ENCODE measurements at places on chromosomes 2 and 18.
A peak's percentile ranks its signal among the peaks of the same experiment; 100 is the strongest.

DNA sequence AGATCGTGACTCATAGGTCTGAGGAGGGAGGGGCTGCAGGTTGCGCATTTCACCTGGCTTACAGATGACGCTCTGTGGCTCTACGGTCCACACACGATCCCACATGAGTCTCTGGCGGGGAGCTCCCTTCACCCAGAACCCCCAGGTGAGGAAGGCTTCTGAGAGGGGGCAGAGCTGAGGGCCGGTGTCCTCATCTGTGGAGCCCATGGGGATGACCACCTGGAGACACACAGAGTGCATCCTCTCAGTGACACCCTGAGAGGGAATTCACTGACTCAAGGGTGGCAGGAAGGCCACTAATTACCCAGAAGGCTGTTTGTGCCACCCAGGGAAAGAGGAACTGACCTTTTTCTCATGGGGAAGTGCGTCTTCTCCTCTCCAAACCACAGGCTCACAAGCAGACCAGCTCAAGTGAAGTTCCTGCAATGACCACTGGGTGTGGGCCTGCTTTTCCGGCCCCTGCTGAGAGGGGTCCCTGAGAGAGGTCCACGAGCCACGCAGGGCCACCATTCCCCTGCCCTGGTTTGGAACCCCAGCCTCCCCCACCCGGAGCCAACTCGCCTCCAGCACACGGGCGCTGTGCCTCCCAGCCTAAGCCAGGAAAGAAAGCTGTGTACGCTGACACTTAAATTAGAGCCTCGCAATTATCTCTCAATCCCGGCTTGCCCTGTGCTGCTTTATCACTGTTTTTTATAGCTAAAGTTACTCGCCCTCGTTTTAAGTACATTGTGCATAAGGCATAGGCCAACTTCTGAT lies 114.1 kb downstream of the BCL11A start:
- peak; percentile 64 for DNase-seq

DNA sequence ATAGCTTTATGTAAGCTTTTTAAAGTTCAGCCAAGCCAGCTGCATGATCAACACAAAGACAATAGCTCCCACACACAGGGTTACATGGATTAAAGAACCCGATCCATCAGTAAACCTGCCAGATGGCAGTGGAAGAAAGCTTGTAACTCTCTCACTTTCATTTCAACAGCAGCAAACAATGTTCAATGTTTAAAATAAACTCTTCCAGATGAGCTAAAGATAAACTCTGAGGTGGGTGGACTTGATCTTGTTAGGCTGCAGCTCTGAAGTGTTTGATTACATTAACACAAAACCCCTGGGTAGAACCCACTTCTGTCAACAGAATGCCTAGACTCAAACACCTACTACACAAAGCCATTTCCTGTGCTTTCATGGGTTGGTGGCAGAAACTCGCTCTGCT lies 13.9 kb downstream of the RDH14 start:
- no peak for DNase-seq

DNA sequence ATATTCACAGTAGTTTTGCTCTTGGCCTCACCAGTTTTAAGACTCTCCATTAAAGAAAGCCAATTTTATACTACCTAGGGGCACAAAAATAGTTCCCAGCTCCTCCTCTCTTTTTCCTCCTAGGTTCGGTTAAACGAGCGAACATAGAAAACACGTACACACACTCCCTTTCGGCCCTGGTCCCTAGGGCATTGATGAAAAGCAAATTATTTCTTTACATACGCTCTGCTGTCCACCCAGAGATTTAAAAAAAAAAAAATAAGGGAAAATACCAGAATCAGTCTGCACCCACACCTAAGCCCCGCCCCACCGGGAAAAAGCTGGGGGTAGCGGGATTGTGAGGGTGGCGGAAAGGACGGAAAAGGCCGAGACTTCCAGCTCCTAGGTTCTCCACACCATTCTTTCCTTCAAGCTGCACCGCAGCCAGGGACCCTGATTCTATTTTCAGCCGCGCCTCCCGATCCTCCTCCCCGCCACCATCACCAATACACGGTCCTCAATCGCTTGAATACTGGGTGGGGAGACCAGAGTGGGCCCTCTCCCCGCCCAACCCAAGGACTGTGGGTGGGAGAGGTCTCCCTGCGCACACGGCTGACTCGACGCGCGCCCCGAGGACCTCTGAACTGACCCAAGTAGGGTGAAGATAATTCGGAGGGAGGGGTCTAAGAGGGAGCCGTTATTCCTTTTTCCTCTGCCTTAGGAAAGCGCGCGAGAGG lies 769 bp downstream of the ATF2 start:
- peak; percentile 57 for DNase-seq

DNA sequence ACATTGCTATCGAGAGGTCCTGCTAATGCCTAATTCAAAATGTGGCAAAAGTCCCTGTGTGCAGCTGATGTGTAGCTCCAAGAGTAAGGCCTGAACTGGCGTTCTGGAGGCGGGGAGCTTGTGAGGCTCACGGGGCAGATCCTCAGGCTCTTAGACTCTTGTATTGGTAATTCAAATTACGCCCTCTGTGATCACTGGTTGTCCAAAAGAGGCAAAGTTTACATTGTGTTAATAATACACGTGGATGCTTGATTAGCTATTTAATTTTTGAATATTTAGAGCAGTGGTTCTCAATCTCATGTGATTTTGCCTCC lies 12.4 kb upstream of the CRYGA start:
- no peak for DNase-seq

DNA sequence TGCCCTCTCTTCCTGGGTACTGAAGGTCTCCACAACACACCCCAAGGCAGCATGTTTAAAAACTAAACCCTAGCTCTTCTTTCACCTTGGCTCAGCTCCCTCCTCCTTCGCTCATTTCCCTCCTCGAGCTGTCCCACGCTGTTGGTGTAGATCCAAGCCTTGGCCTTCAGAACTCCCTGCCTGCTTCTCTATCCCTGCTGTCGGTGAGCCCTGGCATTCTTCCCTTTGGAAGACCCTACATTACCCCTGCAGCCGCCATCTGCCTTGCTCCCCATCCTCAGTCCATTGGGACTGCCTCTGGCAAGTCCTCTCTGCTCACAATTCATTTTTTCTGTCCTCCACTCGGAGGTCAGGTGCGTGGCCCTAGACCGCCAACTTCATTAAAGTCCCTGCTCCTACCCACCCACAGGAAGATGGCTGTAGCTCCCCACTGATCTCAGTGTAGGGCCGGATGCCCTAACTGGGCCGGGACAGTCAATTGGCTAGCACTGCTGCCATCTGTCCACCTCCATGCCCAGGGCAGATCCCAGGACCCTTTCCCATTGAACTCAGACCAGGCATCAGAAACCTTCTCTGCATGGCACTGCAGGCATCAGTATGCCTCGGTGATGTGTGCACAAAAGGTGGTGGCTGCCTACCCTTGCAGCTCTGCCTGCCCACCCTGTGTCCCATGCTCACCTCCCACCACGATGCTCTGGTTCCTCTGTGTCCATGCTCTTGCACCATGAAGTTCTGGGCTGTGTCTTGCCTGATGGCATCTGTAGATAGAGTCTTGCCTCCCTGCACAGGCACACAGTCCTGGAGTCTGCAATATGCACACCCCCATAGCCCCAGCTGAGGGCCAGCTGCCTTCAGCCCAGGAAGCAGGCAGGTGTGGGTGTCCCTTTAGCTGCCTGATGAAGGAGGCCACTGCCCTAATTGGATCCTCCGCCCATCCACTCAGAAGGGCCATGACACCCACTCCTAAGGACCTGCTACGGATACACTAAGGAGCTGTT lies 5.7 kb downstream of the AMER3 start:
- DNase-seq = no peak

GRCh38 chr18:54089749-54090459 lies 134.6 kb downstream of the MBD2 start:
- no peak for DNase-seq

DNA sequence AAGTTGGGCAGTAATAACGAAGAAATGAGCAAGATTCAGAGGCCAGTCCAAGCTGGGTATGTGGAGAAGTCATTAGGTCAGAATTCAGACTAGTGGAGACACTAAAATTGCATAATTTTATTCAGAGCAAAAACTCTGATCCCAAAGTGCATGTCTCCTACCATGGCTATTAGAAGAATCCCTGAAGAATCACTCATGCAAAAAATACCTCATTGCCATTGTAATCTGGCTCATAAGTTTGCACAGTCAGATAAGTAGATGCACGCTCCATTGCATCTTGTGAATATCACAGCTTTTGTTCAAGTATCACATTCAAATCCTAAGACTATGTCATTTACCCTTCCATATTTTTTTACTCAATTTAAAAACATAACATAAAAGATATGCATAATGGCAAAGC lies 692.2 kb upstream of the KLHL29 start:
- DNase-seq = no peak

- DNase-seq = no peak
Observed at GRCh38 chr2:16617282-16618266, 48.1 kb downstream of the CYRIA start.

GRCh38 chr2:122135021-122135937 lies 379.8 kb downstream of the TSN start:
- DNase-seq = no peak

GRCh38 chr2:105734762-105735538 lies 9.8 kb upstream of the NCK2 start:
- DNase-seq = no peak

DNA sequence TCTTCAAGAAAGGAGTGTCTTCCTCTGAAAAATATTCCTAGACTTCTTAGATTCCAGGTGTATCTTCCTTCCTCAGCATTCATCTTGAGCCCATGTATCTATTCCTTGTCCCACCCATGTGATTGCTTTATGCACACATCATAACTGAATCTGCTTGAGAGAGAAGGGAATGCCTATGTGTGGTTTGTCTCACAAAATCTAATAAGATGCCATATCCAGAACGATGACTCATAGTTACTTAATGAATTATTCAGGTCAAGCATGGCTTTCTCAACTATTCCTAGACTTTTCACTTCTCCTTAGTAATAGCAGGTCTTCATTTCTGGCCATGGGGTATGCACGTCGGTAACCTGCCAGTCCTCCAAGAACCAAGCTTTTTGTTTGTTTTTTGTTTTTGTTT lies 121.8 kb downstream of the SETBP1 start:
- DNase-seq = no peak

DNA sequence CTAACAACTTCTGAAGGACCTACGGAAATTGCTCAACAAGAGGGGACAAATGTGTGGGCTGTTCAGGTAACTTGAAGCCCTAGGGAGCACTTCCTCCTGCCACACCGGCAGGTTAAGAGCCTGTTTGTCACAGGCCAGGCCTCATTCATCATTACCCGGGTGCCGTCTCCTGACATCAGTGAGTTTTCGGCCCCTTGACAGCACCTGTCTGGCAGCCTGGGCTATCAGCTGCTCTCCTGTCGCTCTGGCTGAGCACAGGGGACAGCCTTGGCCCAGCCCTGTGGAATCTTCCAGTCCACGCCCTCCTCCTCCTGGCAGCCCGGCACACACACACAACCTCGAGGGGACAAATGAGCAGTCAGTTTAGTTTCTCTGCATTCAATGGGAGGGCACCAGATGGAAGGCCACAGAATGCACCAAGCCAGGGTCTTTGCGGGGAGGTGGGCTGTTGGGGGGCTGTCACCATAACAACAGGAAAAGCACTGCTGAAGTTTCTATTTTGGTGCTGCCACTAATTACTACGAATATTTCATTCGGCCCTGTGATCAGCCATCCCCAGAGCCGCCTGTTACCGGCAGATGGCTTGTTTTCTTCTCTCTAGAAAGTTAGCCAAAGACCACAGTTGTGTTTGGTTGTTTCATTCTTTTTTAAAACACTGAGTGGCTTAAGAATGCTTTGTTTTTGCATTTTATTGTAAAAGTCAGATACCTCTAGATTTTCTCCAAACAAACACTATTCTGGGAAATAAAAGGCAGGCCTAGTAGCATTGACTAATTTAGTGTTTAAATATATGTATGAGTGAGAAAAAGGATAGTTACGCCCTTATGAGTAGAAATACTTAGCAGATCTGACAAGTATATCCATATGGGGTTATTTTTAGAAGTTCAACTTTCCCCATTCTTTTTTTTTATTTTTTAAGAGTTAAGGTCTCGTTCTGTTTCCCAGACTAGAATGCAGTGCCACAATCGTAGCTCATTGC lies 189.9 kb upstream of the NDUFV2 start:
- peak; percentile 73 for DNase-seq

DNA sequence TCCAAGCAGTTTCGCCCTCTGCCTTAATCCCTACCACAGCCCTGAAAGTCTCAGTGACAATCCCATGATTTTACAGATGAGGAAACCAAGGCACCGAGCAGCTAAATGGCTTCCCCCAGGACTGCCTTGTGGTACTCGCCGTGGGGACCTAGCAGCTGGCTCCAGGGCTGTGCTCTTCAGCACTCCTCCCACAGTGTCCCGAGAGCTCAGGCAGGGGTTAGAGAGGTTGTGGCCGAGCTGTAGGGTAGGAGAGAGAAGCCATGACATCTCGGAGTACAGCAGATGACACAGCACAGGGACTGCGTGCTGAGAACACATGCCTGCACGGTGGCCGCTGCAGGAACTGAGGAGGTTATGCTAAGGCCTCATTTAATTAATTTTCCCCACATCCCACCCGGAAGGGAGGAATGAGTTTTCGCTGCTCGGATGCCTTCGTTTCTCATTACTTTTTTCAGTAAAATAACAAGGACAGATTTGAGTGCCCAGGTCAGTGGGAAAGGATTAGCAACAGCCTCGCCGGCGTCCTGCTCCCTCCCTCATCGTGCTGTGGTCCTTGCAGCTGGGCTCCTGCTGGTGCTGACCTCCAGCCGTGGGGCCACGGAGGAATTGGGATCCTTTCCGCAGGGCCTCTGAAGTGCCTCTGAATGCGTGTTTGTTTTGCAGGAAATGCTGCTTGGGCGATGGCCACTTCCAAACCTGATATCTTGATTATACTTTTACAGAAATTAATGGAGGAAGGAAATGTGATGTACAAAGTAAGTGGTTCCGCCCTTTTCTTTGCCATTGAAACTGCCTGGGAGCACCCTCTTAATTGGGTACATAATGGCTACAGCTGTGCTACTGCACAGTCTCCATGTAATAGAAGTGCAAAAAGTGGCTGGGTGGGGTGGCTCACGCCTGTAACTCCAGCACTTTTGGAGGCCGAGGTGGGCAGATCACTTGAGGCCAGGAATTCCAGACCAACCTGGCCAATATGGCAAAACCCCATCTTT lies 61.2 kb downstream of the WDSUB1 start:
- no peak for DNase-seq

- DNase-seq = no peak
Observed at GRCh38 chr2:50368361-50368760, 663.6 kb downstream of the NRXN1 start.

- DNase-seq = no peak
Observed at GRCh38 chr2:239289545-239289944, 111.3 kb downstream of the HDAC4 start.

GRCh38 chr2:26567534-26567933 lies 73.6 kb downstream of the CIB4 start:
- no peak for DNase-seq

GRCh38 chr2:168454737-168455644 lies 1.1 kb upstream of the CERS6 start:
- DNase-seq = no peak

- DNase-seq = peak; percentile 39
Observed at GRCh38 chr2:43540021-43540779, 55.6 kb downstream of the THADA start.

DNA sequence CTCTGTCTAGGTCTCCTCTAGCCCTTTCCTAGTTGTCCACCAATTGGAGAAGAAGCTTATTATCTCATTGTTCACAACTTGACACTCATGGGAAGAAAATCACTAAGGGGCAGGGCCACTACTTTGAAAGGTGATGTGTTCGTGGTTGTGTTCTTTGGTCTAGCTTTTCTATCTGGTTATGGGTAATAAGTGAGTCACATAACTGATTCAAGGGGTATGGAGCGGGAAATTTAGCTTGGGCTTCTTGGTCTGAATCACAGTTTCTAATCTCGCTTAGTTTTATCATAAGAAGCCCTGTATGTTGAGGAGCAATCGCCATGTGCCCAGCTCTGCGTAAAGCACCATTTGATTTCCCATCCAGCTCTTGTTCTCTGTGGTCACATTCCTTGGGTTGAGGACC lies 18.7 kb upstream of the DYTN start:
- no peak for DNase-seq

- DNase-seq = no peak
Observed at GRCh38 chr2:104703669-104704068, 150.2 kb upstream of the POU3F3 start.
